ENCODE measurements at places on chromosomes 2 and 18.

- DNase-seq: no peak
These were observed 20.6 kb downstream of the EIF4E2 start for GRCh38 chr2:232571026-232571474.

DNA sequence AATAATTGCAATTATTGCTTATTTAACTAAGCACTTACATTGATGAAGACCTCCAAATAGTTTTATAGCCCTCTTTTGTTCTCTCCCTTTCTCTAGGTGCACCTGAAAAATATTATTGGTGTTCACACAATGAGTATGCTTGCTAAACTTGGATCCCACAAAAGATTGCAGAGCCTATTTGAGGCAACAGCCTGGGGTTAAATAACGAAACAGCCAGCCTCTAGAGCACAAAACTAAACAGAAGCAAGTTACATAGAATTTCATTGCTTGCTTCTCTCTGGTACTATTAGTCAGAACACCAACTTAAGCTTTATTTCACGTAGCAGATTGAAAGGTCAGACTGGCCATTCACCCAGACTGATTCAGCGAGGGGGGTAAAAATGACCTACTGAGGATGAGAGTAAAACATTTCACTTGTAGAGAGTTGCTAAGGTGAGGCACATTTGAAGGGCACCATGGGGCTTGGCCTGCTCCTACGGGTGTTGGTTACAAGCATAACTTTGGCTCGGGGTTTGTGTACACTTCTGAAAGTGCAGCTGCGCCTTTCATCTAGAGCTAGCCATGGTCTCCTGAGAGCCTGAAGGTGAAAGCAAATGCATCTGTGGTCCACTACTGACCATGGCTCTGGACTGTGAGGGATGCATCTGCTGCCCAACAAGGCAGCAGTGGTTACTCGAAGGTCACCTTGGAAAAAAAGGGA, 225.1 kb upstream of the LRRTM1 start:
- no peak for DNase-seq

DNA sequence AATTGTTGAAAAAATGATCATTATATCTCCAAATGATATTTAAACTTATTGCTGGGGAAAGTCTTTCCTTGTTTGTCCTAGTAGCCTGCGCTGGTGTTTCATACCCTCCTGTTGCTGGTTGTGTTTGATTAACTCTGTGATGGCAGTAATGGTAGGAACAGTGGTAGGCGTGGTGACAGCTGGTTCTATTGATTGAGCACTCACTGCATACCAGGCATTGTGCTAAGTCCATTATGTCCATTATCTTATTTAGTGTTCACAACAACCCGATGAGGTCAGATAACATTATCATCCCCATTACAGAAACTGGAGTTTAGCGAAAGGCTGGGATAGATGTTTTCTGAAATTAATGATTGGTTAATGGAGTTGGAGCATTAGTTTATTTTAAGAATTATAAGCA, 77.8 kb upstream of the STON1 start:
- no peak for DNase-seq

DNA sequence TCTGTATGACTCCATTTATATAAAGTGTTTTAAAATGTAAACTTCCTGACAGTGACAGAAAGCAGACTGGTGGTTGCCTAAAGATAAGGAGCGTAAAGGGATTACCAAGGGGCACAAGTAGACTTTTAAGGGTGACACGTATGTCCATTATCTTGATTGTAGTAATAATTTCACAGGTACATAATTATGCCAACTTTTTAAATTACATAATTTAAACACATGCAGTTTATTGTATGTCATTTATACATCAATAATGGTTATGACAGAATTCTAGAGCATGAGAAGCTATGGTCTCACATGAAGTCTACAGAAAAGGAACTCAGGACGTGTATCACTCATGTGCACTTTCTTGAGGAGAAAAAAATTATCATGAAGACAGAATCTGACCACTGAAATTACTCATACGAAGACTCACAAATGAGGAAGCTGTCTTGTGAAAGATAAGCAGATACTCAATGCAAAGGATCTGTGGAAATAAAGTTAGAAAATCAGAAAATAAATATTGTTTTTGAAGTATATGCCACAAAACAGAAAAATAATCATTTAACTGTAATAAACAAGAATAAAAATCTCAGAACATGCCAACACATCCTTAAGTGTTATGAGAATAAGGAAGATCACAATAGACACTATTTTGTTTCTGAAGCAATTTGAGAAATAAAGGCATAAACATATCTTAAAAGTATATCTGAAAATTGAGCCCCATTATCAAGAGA, 84.4 kb downstream of the TMEM131 start:
- peak; percentile 95 for DNase-seq

DNA sequence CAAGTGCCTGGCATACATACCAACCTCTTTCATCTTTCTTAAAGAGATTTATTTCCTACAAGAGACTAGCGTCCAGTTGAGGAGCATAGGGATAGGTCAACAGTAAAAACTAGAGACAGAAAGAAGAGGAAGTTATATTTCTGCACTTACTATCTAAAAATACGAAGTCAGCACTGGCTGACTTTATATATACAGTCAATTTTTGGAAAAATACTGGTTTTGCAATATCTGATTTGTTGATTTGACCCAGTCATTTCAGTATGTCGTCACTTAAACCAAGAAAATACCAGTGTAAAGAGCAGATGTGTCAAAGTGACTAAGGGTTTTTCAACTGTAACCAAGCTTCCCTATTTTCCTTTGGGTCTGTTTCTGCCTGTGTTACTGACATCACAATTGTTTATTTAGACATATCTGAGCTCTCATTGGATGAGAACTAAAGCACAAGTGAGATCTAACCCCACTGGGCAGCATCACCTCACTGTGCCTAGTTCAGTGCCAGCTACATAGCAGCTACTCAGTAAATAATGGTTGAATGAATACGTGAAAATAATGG, 23.0 kb downstream of the CYTIP start:
- peak; percentile 56 for DNase-seq

- no peak for DNase-seq
These were observed 11.9 kb downstream of the ELP2 start for GRCh38 chr18:36141576-36141975.

GRCh38 chr18:33804258-33804657, 226.2 kb downstream of the ASXL3 start:
- DNase-seq: no peak

GRCh38 chr2:135709992-135710391, 31.7 kb upstream of the UBXN4 start:
- no peak for DNase-seq

DNA sequence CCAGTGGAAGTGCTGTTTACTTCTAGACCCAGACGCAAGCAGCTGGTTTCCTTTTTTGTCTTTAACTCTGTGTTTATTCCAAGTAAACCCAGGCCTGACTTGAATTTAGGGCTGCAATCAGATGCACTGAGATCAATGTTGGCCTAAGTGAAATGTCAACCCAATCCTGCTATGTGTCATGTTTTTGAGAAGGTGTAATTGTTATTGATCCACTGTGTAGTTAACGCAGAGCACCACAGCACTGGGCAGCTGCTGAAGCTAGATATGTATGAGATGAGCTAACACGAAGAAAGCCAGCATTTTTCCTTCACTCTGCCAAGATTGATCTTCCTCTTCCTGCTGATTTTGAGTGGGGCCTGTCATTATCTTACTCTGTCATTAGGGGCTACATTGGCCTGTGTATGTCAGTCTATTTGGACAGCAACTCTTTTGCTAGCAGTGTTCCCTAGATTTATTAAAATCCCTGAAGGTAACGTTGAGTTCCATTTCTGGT, 18.9 kb upstream of the DLX1 start:
- no peak for DNase-seq

- DNase-seq: no peak
These were observed 2.6 kb downstream of the DPYSL5 start for GRCh38 chr2:26850505-26850904.

DNA sequence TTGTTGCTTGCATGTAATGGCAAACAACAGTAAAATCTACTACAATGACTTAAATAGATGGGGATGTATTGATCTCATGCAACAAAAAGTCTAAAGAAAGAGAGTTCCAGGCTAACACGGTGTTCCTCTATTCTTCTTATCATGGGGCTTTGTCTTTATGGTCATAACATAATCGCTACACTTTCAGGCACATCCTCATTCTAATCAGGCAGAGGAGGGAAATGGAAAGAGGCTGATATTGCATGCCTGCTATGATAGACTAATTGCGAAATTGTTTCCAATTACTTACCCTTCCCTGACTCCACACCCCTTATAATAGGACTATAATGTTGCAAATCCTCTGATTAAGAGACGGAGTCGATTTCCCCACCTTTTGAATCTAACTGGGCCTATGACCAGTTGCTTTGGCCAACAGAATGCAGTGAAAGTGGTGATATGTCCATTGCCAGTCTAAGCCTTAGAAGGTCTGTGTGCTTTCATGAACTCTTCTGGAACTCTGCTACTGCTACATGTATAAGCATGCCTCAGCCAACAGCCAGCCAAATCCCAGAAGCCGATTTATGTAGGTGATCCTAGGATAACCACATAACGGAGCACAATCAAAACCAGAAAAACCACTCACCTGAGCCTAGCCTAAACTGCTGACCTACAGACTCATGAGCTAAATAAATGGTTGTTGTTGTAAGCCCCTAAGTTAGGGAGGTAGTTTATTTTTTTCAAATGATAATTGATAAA, 180.3 kb upstream of the TACR1 start:
- DNase-seq: peak; percentile 17

GRCh38 chr2:201906777-201907562, 100.6 kb downstream of the CDK15 start:
- no peak for DNase-seq
